ENCODE measurements at places on chromosomes 3 and 15.

- peak; percentile 89 for DNase-seq
Observed at GRCh38 chr3:105368566-105369499, 2.1 kb downstream of the ALCAM start.

- DNase-seq, result no peak
Observed at GRCh38 chr15:45168286-45168685, 19.5 kb downstream of the SHF start.

DNA sequence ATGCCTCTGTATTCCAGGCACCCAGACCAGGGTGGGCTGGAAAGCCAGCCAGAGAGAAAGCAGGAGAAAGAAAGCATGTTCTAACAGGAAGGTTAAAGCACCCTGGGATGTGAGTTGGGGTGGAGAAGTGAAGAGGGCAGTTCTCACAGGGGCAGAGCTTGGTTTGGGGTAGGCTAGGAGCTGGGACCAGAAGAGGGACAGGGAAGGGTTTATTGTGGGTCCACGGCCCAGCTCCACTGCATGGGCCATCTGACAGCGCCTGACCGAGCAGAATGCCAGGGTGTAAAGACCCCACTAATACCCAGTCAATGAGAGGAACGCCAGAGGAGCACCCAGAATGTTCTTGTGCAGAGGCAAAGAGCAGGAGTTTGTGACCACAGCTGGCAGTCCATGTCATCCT lies 27.1 kb upstream of the MAGEF1 start:
- peak; percentile 37 for DNase-seq

GRCh38 chr3:70982700-70983140 lies 600.8 kb downstream of the FOXP1 start:
- peak; percentile 56 for DNase-seq

DNA sequence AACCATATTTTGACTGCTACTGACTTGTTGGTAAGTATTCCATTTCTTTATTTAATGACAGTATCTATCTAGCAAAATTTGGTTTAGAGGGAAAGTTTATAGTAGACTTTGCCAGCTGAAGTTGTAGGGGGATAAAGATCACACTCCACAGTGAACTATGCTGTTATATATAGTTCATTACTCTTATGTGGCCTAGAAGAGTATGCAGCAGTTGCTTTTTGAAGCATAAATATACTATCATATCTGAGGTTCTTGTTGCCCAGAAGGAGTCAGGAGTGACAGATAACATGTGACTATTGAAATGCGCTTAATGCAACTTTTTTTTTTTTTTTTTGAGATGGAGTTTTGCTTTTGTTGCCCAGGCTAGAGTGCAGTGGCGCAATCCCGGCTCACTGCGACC lies 25.6 kb upstream of the MCF2L2 start:
- DNase-seq, result no peak

- DNase-seq, result no peak
Observed at GRCh38 chr3:131775650-131776049, 259.2 kb downstream of the CPNE4 start.

DNA sequence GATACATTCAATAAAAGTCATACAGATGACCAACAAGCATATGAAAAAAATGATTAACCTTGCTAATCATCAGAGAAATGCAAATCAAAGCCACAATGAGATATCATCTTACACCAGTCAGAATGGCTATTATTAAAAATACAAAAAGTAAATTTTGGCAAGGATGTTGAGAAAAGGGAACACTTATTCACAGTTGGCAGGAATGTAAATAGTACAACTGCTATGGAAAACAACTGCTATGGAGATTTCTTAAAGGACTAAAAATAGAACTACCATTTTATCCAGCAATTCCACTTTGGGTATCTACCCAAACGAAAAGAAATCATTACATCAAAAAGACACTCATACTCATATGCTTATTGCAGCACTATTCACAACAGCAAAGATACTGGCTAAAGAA lies 1121.8 kb downstream of the TBL1XR1 start:
- no peak for DNase-seq

All from DMS53 (cell line).